ENCODE measurements at places on chromosomes 2 and 18. TPM values are rescaled to one million over a fixed set of nuclear protein-coding genes. Genes with fewer than 3 reads are reported as not detected.

Gene TMEFF2
- total RNA-seq, result not detected

DNA sequence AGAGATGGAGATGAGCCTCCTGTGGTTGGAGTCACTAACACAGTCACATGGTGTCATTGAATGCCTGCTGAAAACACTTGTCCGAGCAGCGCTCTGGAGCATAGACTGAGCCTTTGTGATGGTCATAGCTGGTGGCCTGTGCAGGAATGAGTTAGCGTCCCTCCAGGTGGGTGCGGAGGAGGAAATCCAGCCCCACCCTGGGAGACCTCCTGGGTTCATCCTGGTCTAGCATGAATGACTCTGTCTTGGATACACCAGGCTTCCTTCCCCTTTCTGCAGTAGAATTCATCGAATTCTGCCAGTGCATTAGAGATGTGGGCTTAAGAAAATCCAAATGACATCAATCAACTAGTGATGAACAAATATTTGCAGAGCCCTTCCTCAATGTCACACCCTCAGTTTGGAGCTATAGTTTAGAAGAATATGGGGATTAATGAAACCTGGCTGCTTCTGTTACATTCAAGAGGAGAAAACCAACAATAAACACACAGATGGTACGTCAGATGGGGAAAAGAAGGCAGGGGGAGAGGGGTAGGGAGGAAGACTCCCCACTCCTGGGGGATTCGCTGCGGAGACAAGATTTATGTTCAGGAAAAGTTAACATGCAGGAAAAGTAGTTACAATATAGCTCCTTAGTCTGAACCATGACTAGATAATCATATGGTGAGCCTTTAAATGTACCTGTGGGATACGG is 136.7 kb downstream of the DDX1 start:
- DNase-seq, result no peak

Gene NGEF
- total RNA-seq, result 12.6 TPM

- DNase-seq, result no peak
Measured at GRCh38 chr2:45237128-45237527, 227.9 kb upstream of the SIX2 start.

- DNase-seq, result no peak
Measured at GRCh38 chr18:50507120-50507590, 52.7 kb upstream of the MAPK4 start.

DNA sequence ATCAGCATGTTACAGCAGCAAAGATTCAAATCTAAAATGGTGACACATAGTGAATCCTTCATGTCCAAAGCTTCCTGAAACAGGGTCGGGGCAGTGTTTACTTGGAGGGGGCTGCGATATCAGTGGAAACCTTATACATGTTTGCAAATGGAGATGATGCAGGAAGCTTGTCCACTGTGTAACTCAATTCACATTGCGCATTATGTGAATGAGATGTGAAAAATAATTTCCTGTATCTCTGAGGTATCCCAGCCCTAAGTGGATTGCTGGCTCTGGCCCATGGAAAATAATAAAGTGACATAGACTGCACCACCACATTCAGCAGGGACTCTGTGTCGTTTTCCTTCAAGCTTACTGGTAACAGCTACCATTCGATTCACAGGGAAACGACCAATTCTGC is 505.5 kb downstream of the GALR1 start:
- no peak for DNase-seq

Gene CXCR1
- not detected for total RNA-seq

DNA sequence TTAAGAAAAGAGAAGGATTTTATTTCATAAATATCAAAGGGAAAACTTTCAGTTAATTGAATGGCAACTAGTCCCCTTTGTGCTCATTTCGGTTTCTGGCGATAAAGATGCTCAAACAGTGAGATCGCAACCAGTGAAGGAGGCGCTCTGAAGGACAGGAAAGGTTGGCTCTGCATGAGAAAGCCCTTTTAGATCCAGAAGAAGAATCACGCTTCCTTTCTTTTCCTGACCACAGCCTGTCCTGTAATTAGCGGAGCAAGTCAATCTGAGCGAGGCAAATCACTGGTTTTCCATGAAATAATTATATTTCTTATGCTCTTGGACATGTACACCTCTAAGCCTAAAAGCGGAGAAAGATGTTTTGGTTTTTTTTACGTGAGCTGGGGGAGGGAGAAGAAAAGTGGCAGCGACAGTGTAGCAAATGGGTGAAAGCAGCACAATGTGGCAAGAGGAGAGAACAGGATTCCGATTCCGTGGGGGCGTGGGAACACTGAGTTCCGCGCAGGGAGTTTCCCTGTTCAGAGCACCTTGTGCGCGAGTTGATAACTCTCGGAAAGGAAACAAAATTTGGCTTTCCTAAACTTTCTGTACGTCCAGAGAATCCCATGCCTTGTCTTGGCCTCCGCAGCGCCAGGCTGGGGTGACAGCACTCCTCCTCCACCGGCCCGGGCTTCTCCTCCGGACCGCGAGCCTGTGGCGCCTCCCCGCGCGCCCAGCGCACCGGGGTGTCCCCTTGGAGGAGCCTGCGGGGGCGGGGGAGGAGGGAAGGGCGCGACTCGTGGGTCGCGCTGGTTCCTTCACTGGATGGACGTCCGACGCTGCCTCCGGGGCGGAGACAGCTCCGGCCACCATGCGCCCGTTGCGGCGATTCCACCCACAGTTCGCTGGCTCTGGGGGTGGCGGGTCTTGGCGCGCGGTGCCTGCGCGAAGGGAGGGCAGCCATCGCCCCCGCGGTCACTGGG is 620 bp upstream of the SLC9A2 start:
- peak; percentile 18 for DNase-seq

GRCh38 chr2:50752237-50752636 is 279.7 kb downstream of the NRXN1 start:
- DNase-seq, result no peak

GRCh38 chr2:36060133-36060532 is 295.4 kb upstream of the CRIM1 start:
- DNase-seq, result no peak

DNA sequence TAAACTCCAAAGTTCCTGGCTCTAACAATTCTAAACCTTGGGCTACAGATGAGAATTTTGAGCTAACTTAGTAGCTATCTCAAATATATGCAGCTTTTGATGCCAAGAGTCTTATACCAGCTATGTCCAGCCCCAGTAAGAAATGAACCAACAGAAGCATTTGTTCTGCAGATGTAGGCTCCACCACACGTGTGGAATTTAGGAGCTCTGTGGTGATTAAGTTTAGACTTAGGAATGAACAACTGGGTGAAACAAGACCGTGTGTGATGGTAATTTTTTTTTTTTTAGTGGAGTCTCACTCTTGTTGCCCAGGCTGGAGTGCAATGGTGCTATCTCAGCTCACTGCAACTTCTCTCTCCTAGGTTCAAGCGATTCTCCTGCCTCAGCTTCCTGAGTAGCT is 179.7 kb downstream of the ANKRD30B start:
- no peak for DNase-seq

DNA sequence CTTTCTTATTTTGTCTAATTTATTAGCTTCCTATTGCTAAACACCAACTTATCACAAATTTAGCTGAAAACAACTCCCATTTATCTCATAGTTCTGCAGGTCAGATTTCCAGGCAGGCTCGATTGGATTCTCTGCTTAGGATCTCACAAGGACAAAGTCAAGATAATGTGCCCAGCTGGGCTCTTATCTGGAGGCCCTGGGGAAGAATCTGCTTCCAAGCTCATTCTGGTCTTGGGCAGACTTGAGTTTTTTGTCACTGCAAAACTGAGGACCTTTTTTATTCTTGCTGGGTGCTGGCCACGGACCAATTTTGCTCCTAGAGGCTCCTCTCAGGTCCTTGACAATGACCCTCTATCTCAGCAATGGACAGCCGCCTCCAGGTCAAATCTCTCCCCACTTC is 215.5 kb downstream of the TRIB2 start:
- DNase-seq, result no peak

DNA sequence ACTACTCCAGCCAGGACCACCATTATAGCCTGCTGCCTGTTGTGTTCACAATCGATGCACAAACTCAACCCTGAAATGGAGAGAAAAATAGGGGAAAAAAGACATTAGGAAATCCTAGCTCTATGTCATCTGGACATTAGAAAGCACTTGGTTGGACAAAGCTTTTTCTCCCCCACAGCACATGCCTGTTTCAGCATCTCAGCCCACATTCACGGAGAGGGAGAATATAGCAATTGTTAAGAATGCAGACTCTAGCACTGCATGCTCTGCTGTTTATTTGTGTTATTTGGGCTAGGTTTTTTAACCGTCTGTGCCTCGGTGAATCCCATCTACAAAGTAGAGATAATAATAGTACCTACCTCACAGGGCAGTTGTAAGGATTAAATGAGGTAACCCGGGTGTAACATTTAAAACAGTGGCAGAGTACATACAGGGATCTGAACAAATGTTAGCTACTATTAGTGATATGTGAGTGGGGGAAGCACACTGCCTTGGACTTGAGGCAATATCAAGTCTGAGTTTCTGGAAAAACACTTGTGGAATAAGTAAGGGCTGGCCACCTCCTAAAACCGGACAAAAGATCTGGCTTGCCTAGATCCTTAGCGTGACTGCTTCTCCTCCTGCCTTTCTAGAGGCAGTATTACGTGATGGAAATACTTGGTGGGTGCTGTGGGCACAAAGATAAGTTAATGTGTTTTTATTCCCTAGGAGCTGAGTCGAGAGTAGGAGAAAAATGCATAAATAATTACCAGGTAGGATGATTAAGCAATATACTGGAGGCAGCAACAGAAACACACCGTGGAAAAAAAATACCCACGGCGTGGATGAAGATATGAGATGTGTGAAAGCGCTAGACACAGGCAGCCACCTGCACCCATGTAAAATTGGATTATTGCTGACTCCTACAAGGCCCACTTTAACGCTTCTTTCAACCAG is 1.0 kb upstream of the PPP1CB start:
- DNase-seq, result no peak

DNA sequence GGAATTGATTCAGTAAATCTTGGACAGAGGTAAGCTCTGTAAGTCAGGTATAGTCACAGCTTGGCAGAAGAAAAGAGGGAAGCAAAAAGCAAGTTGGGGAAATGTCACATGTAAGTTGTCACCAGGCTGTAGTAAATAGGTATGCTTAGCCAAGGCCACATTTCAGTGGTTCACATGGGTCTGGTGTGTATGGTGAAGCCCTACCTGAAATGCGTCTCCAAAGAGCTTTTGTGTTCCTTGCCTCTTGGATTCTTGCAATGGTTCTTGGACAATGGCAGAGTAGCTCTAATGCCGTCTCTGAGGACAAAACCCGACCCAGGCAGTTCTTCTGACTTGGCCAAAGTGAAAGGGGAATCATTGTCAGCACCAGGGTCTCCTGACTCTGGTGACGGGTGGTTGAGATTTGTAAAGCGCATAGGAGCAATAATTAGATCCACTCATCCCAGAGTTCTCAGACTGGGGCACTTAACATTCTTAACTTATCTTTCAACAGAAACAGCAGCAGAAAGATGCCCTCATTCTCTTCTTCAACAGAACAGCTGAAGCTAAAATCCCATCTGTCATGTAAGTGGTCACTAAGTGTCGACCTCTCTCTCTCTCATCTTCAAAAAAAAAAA is 34.4 kb upstream of the RPL37A start:
- no peak for DNase-seq

GRCh38 chr2:24793761-24794435 is 673 bp downstream of the CENPO start:
- DNase-seq, result no peak

DNA sequence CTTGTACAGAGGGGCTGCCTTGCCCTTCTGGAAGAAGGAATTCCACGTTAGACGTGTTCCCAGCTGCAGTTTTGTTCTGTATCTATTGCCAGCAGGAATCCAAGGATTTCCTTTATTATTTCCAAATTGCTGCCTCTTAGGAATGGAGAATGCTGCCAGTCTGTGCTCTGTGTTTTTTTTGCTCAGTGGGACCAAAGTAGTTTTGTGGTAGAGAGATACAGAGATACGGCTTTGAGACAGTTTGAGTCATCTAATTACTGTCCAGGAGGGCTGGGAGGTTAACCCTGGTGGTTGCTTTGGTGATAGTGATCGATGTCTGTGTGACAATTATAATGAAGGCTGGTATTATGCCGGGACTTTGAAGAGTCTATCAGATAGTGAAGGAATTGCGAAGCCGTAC is 26.3 kb downstream of the ASAP2 start:
- DNase-seq, result peak; percentile 77

- DNase-seq, result no peak
Measured at GRCh38 chr2:239230318-239231052, 170.3 kb downstream of the HDAC4 start.

- no peak for DNase-seq
Measured at GRCh38 chr2:206218796-206219499, 55.5 kb upstream of the ZDBF2 start.

DNA sequence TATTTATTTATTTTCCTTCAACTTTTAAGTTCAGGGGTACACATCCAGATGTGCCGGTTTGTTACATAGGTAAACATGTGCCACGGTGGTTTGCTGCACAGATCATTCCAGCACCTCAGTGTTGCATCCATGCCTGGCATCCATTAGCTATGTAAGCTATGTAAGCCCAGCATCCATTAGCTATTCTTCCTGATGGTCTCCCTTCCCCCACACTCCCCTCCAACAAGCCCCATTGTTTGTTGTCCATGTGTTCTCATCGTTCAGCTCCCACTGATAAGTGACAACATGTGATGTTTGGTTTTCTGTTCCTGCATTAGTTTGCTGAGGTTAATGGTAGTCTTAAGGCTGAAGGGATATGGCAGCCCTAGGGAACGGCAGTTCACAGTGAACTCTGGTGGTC is 203.4 kb downstream of the CTNNA2 start:
- no peak for DNase-seq

DNA sequence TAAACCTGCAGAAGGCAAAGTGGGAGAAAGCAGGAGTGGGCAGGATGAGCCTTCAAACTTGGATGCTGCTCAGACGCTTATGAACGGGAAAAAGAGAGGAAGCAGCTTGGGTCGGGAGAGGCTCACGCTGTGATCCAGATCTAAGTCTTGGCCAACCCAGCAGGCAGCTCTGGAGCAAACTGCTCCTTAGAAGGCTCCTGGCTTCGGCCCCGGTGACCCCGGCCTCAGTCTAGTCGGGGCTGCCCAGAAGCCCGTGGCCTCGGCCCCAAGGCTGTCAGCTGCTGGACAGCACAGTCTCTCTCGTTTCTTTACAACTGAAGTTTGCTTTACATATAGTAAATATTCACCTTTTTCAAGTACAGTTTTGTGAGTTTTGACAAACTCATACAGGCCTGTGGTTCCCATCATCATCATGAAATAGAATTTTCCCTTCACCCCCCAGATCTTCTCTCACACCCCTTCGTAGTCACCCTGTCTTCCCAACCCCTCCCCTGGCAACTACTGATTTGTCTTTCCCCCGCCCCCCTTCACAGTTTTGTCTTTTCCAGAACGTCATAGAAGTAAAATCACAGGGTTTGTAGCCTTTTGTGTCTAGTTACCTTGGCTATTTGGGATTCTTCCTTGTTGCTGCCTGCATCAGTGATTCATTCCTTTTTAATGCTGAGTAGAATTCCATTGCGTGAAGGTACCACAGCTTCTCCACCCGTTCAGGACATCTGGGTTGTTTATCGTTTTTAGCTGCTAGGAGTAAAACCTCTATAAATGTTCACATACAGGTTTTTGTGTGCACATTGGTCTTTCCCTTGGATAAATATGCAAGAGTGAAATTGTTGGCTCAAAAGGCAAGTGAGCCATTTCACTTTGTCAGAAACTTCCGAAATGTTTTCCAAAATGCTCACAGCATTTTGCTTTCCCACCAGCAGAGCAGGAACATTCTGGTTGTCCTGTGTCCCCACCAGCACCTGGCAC is 35.1 kb downstream of the MYO7B start:
- no peak for DNase-seq

GRCh38 chr18:45059695-45060094 is 379.0 kb downstream of the SETBP1 start:
- no peak for DNase-seq

Gene HMSD
- 5.3 TPM for total RNA-seq

Gene CRIM1
- total RNA-seq, result 27.2 TPM

Gene SCTR
- not detected for total RNA-seq

Data from HCT116 (cell line).